ENCODE measurements at places on chromosomes 5 and 9.

GRCh38 chr5:169085636-169086035 is 215.3 kb downstream of the SLIT3 start:
- no peak for DNase-seq

DNA sequence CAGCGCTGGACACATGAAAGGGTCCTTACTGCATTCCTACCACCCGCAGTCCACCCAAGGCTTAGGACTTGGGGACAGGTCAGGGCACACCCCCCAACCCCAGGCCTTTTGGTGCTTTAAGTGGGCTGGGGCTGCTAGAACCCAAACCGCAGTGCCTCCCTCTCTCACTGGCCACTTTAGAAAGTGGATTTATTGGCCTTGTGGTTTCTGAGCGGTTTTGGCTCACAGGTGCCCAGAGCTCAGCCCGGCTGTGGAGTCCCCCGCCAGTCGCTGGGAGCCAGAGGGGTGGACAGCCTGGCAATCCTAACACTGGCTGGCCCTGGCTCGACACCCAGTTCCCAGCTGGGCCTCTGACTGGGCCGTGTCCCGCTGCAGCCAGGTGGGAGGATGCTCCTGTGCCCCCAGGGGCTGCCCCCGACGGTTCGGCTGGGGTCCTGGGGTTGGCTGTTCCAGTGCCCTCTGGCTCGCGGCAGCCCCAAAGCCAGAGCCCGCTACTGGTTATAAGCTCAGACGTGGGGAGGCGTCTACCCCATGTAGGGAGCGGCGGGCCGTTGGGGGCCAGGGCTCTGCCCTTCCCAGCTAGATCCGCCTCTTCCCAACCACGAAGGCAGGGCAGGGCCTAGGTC is 65.2 kb upstream of the RNU6ATAC start:
- DNase-seq = no peak

DNA sequence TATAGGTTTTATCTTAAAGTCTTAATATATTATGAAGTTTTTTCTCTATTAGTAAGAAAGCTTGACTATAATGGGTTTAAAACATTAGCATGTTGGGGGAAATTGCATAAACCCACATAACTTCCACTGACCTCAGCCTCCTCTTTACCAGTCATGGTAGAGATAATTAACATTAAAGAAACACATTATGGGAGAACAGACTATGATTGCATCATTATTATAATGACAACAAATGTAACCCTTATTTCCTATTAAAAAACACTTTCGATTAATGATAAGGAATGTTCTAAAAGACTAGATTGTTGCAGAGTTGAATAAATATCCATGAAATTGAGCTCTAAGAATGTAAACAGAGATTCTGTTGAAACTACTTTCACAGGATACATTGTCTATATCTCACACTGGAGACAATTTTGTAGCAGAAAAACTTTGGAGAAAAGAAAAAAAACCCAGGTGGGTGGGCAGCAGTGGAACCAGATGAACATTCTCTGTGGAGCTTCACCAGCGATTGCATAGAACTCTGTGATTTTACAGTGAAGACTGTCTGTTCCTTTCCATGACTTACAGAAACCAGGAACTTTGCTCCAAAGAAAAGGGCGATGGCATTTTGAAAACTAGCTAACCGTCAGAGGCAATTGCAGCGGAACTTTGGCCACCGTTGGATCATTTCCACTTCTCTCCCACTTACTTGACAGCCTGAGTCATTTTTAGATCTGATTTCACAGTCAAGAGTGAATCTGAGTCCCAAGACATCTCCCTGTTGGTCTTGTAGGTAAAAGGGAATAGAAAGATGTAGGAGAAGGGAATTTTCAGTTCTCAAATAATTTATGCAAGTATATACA is 21.0 kb upstream of the ERAP2 start:
- DNase-seq = no peak

GRCh38 chr9:15211815-15212495 is 95.1 kb downstream of the TTC39B start:
- DNase-seq = no peak

GRCh38 chr9:107007402-107007801 is 144.4 kb downstream of the ZNF462 start:
- DNase-seq = no peak

DNA sequence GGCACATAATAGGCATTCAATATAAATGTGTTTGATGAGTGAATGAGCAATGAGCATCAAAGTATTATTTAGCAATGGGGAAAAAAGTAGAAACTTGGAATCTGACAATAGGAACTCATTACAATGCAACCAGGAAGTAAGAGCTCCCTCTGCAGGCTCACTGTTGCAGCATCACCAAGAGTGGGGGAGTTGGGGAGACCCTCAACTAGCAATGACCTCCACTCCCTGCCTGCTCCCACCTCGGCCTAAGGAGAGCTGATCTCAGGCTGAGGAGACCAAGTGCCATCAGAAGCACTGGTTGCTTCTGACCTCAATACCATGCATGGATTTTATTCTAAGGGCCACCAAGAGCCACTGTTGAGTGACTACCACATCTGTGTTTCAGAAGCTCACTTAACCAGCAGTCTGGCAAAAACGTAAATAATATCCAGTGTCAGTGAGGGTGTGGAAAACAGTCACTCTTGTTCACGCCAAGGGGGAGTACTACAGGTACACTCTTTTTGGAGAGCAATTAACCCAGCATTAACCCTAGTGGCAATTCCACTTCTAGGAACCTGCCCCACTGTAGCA is 8.0 kb downstream of the VDAC1 start:
- DNase-seq = no peak

DNA sequence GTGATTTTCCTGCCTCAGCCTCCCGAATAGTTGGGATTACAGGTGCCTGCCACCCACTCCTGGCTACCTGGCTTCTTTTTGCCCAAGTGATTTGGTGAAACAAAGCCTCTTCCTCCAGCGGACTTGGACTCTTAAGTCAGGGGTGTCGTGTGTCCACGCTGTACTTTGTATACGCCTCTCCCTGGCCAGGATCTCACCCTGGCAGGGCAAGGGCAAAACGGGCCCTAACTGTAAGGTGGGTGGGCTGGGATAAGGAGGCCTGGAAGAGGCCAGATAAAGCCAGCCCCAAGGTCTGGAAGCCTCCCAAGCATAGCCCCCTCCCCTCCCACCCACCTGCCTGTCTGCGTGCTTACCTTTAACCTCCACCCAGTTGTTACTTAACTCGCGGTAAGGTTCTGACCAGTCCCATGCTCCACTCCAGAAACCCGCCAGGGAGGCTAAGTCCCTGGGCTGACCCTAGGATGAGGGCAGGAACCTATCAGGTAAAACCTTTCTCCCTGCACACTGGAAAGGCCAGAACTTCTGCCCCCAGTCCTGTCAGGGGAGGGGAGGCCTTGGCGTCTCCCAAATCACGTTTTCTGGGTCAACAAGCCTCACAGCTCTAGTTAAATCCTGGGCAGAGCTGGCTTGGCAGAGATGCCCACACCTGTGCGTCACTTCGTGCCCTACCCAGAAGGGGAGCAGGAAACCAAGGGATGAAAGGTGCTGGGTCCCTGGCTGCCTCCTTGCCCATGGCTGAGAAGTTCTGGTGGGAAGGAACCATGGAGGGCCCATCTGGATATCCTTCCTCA is 8.4 kb downstream of the CDK9 start:
- no peak for DNase-seq

DNA sequence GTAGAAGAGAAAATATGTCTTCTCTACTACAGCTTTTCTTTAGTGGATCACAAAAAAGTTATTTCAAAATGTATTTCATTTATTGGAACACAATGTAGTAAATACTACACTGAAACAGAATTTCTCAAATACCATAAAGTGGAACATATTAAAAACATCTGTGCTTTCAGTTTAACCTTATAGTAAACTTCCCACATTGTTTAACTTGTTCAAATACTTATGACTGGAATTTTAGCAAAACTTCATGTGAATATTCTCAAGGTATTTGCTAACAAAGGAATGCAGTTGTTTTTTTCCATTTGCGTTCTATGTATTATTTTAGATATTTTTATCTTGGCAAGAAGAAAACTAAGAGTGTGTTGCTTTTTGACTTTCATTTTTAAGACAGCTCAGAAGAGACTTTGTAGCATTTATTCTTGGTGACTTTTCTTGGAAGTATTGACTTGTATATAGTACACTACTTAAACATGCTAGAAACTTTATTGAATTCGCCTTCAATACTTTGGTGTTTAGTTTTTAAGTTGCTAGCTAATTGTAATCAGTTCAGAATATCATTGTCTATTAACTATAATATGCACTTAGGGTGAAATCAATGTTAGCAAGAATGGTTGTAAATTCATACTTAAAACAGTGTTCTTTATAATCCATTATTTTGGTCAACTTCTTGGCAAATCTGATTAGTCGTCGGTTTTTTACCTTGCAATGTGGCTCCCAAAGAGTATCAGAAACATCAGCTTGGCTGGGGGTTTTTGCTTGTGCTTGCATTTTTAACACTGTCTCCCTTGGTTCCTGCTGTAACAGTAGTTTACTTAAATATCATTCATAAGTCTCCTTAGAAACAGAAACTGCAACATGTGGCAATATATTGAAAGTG is 5.0 kb upstream of the RHOBTB3 start:
- no peak for DNase-seq

DNA sequence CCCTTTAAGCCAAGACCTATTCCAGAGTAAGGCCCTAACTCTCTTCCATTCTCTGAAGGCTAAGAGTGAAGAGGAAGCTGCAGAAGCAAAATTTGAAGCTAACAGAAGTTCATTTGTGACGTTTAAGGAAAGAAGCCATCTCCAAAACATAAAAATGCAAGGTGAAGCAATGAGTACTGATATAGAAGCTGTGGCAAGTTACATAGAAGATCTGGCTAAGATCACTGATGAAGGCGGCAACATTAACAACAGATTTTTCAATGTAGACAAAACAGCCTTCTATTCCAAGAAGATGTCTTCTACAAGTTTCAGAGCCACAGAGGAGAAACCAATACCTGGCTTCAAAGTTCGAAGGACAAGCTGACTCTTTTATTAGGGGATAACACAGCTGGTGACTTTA is 1143.4 kb downstream of the CDH12 start:
- DNase-seq = no peak

GRCh38 chr5:1042626-1043025 is 34.0 kb downstream of the NKD2 start:
- DNase-seq = no peak

DNA sequence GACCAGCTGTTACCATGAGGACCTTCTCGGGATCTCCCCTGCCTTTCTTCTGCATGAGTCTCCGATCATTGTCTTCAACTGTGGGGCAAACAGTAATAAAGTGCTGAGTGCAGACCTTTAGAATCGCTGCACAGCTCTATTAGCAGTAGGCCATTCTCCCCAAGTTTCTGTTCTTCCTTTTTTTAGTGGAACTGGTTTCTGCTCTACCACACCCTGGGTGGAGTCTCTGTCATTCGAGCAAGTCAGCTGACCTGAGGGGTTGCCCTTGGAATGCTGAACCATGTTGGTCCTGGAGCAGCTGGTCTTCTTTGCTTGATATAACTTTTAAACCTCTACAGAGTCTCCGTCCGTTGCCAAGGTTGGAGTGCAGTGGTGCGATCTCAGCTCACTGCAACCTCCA is 33.4 kb upstream of the GNPDA1 start:
- no peak for DNase-seq

DNA sequence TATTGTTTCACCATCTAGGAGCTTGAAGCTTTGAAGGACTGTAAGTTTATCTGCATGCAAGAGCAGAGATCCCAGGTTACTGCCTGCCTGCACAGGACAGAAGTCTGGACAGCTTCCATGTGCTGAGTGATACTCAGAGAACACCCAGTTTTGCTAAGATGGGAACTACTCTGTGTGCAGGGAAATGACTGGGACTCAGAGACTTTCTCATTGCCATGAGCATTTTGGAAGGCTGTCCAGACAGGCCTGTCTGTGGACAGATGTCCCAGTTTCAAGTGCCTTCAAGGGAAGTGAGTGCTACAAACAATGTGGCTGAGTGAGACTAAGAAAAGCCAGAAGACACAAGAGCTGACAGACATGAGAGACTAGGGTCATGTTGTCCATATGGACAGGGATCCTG is 19.2 kb upstream of the ZNF131 start:
- no peak for DNase-seq

DNA sequence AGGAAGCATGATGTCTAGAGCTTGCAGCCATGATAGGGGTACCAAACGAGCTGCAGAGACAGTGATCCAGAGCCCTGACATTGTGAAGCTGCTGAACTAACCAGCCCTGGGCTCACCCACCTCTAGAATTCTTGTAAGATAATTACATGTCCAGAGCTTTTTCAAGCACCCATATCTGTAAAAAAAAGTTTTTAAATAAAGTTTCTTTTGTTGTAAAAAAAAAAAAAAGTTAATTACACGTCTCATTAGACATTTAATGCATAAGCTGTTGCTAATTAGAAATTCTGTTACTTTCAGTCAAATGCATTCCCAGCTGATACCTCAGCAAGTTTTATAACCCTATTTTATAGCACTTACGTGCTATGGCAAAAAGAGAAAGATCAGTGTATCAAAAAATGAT is 65.6 kb downstream of the C9orf85 start:
- DNase-seq = no peak

- no peak for DNase-seq
Measured at GRCh38 chr5:89946916-89947315, 462.6 kb downstream of the CETN3 start.

DNA sequence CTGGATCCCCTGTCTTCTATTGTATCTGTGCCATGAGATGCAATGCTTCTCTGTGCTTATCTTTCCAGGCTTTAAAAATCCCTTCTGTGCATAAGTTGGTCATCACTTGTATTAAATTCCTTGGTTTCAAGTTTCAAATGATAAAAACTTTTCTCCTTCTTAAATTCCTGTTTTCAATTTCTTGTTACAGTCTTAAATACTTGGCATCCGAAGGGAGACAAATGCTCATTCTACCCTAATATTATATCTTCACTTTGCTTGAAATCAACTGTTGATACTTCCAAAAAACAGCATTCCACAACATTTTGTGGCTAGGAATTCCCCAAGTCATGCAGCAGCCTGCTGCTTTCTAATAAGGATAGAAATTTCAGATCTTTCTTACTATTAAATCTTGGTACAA is 413.2 kb upstream of the ACTBL2 start:
- DNase-seq = no peak

GRCh38 chr5:114952876-114953275 is 216.8 kb downstream of the TRIM36 start:
- DNase-seq = no peak

DNA sequence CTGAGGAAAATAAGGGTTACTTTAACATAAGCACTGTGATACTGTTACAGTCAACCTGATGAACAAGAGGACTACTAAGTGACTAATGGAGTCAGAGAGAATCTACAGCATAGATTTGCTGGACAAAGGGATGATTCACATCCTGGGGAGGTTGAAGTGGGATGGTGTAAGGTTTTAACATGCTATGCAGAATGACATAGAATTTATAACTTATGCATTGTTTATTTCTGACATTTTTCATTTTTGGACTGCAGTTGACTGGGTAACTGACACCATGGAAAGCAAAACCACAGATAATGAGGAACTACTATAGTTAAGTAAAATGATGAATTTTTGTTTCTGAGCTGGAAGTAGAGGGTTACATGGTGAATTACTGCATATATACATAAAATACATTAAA is 389.2 kb downstream of the MAT2B start:
- no peak for DNase-seq

DNA sequence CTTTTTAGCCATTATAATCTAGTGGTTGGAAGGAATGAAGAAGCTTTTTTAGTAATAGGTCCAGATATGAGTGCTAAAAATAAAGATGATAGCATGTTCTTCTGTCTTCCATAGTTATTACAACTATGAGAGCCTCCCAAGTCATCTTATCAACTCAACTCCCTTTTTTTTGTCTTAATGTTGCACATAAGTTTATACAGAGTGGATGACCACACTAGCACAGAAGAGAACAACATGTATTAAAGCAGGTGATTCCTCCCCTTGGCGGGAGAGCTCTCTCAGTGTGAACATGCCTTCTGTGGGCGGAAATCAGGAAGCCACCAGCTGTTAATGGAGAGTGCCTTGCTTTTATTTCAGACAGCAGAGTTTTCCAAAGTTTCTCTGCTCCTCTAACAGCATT is 40.1 kb upstream of the STX17 start:
- no peak for DNase-seq

All from stimulated activated CD4-positive, alpha-beta T cell treated with anti-CD3 and anti-CD28 coated beads, TNF-alpha, amount 100 ng/mL, for 1 hour (primary cell).